Stimulated activated CD4-positive, alpha-beta T cell treated with anti-CD3 and anti-CD28 coated beads, TNF-alpha, amount 100 ng/mL, for 4 hours (primary cell): ENCODE measurements at places on chromosomes 1 and 21.

DNA sequence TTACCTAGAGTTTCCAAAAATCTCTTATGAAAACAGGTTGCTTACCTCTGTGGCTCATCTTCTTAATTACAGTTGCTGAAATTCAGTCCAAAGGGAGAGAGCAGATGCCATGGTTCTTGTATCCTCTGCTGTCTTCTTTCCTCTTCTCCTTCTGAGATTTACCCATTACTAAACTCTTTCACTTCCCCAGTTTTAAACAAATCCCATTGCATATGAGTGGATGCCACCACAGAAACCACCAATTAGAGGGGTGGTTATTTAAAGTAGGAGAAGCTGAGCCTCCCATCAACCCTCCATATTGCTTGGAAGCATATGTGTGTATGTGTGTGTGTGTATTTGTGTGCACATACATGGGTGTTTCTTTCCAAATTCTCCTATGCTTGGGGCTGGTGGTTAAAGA, 128.5 kb upstream of the KCNK1 start:
- no peak for DNase-seq

DNA sequence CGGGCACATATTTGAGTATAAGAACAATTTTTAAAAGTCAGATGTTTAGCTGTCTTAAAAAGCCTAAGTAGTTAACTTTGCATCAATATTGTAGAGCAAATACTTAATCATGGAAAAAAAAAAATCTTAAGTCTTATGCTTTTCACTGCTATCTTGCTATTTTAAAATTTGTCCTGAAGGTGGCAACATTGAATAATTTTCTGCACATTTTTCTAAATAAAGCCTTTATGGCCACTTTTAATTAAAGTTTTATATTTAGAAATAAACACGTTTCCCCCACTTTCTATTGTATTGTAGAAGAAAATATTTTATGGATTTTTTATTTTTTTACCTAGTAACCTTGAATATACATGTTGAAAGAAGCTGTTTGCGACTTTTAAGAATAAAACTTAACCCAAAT, 198.8 kb downstream of the AMY1C start:
- no peak for DNase-seq

DNA sequence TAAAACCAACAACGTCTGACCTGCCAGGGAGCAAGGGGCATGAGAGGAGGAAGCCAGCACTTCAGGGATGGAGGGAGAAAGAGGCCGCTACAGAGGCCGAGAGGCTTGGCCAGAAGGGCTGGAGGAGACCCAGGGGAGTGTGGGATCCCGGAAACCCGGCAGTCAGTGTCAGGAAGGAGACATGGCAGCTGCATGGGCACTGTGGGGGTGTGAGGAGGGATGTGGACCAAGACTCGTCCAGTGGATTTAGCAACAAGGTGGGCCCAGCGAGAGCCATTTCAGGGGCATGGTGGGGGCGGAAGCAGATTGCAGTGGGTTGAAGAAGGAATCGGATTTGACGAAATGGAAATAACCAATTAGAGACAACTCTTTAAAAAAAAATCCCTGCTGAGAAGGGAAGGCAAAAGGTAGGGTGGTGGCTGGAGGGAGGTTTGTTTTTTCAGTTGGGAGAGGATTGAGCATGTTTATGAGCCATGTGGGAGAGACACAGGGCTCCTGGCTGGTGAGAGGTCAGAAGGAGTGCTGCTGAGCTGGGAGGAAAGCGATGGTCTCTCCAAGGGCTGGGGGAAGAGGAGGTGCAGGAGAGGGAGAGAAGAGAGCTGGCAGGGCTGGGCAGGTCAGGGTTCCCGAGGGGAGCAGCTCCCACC, 4.4 kb downstream of the B4GALT2 start:
- DNase-seq = no peak

DNA sequence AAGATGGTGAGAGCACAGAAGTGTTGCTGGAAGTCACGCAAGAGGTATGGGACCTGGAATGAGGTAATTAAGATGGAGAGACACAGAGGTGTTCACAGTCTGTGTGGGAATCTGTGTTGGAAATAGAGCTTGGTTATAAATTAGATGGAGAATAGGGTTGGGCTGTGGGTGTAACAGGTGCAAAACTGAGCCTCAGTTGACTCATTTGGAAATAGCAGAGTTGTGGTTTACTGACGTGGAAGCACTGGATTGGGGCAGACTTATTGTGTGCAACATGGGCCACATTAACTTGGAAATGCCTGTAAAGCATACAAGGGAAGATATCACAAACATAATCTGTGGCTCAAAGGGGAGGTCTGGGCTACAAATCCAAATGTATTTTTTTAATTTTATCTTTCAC, 13.0 kb downstream of the CAMSAP2 start:
- no peak for DNase-seq

DNA sequence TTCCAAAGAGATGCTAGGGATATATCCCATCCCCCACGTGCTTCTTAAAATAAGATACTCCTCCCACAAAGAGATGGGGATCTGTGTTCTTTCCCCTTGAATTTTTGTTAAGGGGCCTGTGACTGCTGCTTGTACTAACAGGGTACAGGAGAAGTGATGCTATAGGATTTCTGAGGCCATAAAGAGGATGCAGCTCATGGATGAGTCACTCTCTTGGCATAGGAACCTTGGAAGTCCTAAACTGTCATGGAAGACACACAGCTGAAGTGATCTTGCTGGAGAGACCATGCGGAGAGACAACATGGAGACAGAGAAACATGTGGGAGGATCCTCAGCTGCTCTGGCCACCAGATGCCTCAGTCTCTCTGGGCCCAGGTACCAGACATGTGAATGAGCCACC, 157.2 kb downstream of the S1PR1 start:
- DNase-seq = no peak

DNA sequence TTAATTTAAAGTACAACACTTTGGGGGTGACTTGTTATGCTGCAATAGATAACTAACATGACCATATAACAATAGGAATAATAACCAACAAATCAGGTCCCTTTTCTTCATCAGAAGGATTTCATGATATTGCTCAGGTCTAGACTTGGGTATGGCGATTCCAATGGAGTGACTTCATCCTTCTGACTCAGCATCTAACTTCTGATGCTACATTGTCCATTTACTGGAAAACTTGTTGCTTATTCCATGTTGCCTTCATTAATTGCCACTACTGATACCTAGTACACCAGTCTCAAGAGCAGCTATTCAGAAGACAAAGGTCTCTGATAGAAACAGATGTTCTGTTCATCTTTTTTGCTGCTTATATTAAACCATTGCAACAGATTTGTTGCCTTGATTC, 324.3 kb downstream of the TGFB2 start:
- DNase-seq = no peak

GRCh38 chr1:89295187-89295586, 22.5 kb upstream of the GBP5 start:
- no peak for DNase-seq

- no peak for DNase-seq
These were observed 9.1 kb upstream of the METTL13 start for GRCh38 chr1:171772312-171772711.

DNA sequence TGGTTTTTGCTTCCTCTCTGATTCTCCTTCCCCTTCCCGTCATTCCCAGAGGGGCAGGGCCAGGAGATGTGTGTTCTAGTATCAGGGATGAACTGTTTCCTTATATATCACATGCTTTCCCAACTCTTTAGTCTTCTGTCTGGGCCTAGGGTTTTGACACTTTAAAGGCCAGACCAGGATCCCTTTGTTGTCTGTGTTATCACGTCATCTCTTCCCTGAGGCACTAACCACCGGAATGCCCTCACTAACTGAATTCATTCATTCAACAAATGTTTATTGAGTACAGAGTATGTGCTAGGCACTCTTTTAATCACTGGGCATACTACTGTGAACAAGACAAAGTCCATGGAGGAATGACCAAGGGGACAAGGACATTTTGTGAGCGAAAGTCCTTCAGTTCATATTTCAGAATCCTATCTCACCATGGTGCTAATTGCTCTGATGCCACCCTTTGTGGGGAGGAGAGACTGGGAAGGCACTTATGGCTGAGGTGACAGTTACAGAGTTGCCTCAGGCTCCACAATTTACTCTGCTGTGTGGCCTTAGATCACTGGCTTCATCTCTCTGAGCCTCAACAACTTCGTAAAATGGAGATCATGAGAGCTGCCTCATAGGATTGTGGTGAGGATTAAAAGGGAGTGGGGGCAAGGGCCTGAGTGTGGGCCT, 12.0 kb upstream of the ZNF362 start:
- no peak for DNase-seq

DNA sequence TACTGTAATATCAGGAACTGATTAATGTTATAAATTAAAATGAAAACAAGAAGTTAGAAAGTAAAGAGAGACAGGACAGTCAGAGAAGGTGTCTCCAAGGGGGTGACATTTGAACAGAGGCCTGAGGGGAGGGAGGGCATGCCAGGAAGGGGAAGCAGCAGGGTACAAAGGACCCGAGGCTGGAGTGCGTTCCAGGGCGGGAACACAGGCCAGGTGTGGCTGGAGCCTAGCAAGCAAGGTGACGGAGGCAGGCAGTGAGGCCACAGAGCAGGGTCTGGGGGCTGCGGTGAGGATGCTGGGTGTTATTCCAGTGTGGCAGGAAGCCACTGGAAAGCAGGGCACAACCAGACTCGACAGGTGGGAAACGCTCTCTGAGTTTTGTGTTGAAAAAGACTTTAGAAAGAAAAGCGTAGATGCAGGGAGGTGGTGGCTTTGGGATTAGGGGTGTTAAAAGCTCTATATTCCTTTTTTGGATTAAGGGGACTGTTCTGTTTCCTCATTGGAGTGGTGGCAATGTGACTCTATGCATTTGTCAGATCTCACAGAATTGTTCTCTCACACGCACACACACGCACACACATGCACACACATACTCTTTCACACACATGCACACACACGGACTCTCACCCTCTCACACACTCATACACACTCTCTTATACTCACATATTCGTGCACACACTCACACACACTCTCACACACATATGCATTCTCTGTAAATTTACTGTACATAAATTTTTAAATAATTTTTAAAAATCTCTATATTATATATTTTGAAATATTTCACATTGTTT, 124.5 kb downstream of the GLIS1 start:
- no peak for DNase-seq

DNA sequence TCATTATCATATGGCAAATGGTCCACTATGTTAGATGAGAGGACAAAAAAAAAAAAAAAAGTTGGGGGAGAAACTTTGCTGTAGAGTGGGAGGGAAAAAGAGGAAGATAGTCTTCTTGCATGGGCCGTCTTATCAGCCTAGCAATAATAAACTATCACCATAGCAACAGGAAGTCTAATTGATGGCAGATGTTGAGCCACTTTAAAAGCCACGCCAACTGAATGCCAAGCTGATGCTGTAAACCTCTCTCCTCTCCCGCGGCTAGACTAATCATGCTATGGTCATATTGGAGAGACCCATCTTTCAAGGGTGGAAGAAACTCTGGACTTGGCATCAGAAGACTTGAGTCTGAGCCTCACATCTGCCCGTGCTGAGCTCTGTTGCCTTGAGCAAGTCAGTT, 122.2 kb upstream of the HOOK1 start:
- DNase-seq = no peak

- DNase-seq = no peak
These were observed 406.5 kb downstream of the DUSP10 start for GRCh38 chr1:221335161-221336101.

- no peak for DNase-seq
These were observed 10.4 kb downstream of the LGALS8 start for GRCh38 chr1:236534151-236534651.

- no peak for DNase-seq
These were observed 4.6 kb downstream of the S100B start for GRCh38 chr21:46600305-46600704.

GRCh38 chr1:224435999-224436398, 1.4 kb upstream of the WDR26 start:
- no peak for DNase-seq

- no peak for DNase-seq
These were observed 69.3 kb downstream of the MAN1A2 start for GRCh38 chr1:117436513-117436912.
